ENCODE measurements at places on chromosomes 7 and 10.

GRCh38 chr10:116049158-116049973 is 223.6 kb downstream of the GFRA1 start:
- DNase-seq = no peak

- no peak for DNase-seq
Observed at GRCh38 chr10:132184816-132185593, 1.7 kb upstream of the DPYSL4 start.

DNA sequence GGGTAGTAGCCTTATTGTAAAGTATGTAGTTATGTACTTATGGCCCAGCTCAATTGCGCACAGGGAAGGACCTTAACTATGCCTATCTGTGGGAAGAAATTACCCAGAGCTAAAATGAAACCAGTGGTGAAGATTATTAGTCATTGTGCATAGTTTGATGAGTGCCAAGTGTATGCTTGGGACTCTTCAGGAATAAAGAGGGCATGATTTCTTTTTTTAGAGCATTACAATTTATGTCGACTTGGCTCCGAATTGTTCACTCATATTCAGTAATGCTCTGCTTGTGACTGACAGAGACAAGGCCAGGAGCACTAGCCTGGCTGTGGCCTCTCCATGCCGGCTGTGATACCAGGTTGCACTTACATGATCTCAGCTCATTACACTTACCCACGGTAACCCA is 269.5 kb downstream of the TRIL start:
- DNase-seq = no peak

DNA sequence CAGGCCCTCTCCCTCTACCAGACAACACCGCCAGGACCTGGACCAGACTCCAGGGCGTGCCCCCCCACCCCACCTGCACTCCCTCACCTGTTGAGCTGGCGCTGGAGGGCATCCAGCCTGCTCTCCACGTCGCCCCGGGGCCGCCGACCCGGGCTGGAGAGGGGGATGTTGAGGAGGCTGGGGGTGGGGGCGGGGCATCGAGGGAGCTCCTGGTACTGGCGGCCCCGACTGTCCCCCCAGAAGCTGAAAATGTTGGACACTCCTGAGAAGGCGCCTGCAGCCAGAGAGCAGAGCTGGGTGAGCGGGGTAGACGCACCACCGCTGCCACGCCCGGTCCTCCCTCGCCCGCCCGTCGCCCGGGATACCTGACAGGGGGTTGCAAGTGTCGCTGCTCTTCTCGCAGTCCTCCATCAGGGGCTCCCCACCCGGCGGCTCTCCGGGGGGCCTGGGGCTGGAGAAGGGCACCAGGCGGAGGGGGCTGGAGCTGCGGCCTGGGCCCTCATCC is 30.8 kb downstream of the KCNH2 start:
- no peak for DNase-seq

- DNase-seq = peak; percentile 15
Observed at GRCh38 chr7:151382079-151382885, 27.6 kb downstream of the WDR86 start.

GRCh38 chr7:130421684-130422083 is 19.1 kb downstream of the CEP41 start:
- no peak for DNase-seq

DNA sequence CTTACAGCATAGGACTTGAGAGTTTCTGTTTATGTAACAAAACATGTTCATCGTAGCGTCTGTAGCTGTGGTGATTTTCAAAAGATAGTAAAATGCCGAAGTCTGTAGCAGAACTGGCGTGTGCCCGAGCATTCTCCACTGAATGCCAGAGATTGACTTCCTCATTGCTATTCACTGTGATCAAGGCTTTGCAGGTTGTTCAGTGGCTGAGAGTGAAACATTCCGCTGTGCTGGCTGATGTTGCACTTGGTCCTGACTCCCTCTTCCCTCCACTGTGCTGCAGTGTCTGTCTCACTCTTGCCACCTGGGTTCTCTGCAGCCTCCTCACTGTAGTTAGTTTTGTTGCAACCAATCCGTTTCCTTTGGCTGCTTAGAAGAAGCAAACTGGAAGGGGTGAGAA is 37.6 kb downstream of the FHIP2A start:
- DNase-seq = no peak

DNA sequence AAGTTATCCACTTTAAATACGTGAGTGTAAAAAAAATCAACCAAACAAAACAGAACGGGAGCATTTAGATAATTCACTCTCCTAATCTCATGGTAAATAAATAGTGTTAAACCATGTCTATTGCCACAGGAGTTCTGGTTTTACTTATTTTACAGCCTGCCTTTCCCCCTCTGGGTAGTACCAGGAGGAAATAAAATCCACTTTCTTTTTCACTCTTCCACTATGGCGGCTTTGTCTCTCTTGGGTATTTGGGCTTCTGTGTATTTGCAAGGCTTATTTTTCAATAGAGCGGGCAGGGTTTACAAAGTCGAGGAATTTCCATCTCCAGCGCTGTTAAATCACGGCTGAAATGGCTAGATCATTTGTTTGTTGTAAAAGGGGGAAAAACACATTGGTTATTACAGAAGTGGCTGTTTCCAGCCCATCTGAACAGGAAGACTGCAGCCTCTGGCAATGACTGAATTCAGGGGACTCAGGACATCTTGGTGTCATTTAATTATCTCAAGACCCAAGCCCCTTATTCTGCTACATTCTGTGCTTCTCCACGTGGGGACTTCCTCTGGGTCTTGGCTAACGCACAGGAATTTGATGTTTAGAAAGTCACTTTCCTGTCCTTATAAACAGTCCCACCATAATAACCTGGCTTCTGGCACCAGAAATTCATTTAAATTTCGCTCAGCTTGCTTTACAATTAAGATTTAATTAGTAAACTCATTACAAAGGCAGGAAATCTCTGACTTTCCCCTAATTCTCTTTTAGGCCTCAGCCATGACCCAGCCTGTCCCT is 323.9 kb downstream of the GATA3 start:
- DNase-seq = no peak

- DNase-seq = peak; percentile 94
Observed at GRCh38 chr7:66920769-66921395, at the start of gene TMEM248. TSS of gene TMEM248 (plus strand) at chr7:66921225. CDS start at chr7:66941866, 20,641 bp downstream.

GRCh38 chr7:128236924-128237586 is 4.0 kb upstream of the LEP start:
- peak; percentile 7 for DNase-seq

DNA sequence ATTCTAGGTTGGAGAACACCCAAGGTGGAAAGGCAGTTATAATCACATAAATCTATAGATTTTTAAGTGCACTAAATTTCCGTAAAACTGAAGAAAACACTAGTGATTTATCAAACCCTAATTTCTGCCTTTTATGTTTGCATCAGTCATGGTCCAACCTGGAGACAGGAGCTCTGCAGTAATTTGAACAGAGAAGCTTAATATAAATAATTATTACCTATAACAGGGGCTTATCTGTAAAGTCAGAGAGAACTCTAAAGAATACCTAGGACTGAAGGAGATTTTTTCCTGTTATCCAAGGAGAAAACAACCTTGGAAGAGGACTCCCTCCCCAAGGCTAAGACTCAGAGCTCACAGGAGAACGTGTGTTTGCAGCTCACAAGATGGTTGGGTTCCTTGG is 95.1 kb downstream of the MPP7 start:
- DNase-seq = no peak

DNA sequence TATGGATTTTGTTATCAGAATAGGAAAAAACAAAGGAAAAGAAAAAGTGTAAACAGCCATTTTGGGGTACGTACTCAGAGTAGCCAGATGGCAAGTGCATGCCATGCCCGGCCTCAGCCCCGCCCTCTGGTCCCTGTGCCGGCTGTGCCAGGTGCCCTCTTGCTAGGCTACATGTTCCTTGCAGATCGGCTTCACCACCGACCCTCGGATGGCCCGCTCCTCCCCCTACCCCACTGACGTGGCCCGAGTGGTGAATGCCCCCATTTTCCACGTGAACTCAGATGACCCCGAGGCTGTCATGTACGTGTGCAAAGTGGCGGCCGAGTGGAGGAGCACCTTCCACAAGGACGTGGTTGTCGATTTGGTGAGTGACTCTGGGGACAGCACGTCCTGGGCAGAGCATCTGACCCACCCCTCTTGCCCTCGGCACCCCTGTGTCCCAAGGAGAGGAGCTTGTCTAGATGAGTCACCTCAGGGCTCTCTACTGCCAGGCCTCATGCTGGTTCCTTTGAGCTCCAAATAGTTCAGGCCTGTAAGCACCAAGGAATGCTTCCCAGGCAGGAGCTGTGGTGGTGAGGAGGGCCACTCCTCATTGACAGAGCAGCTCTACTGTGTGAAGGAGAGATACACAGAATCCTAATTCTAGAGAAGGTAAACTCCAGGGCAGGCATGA is 54.9 kb upstream of the ZMIZ2 start:
- no peak for DNase-seq

GRCh38 chr7:69412331-69413146 is 185.7 kb upstream of the AUTS2 start:
- no peak for DNase-seq

DNA sequence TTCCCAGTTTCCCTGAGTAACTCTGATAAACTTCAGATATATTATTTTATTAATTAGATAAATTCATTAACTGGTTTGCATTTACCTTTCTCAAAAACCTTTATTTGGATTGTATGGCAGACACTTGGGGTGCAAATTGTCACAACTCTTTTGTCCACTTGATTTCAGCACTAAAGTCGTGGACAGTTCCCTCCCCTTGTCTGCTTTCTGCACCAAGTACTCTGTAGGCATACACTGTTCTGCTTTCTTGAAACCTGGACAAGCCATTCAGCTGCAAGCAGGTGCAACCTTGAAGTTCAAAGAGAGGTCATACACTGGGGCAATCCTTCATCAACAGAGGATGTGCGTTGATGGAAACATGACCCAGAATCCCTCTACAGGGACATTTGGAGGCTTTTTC is 162.9 kb downstream of the ARL5B start:
- DNase-seq = no peak

DNA sequence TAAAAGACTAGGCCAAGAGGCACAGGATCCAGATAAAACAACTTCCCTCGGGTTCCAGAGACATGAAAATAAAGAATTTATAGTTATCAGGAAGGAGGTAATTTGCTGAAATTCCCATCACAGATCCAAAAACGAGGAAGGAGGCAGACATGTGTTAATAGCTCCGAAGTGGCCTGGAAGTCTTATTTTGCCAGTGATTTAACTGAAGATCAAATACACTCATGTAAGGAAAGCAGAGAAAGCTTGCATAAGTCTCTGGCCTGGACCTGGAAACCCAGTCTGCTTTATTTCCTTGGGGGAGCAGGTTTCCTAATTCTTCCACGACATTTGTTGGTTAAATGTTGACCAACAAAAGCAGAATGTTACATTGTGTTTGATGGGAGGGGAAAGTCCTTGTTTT is 498.7 kb upstream of the C7orf33 start:
- no peak for DNase-seq

- DNase-seq = no peak
Observed at GRCh38 chr7:92882760-92883159, 46.4 kb upstream of the CDK6 start.

DNA sequence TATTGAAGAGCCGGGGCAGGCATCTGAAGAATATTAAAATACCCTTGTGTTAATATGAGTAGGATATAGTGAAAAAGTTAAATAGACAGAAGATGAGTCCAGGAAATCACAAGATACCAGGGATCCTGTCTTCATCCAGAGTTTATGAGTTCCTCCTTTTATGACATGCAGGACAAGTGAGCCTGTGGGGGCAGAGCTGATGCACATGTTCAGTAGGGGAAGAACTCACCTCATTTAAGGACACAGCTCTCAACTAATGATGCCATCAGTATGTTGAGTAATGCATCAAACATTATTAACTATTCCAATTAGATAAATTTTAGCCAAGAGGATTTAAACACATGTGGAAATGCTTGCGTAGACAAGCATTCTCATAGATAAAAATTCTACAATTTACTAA is 435.8 kb upstream of the AKR1E2 start:
- no peak for DNase-seq

GRCh38 chr10:49310460-49310859 is 11.5 kb downstream of the C10orf71 start:
- peak; percentile 27 for DNase-seq

DNA sequence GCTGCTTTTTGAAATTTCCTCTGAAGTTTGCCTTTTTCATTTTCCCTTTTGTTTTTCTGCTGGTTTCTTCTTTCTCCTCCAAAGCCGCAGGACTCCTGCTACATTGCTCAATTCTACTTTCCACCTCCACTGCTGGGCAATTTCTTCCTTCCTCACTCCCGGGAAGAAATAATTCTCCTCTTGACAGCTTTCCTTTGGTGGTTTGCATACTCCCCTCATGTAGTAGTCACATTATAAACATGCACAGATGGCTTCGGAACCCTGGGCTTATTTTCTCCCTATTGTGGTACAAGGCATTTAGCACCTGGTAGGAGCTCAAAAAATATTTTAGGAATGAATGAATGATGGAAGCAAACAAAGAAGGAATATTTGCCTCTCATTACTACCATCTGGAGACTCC is 977.2 kb downstream of the LRMDA start:
- no peak for DNase-seq

DNA sequence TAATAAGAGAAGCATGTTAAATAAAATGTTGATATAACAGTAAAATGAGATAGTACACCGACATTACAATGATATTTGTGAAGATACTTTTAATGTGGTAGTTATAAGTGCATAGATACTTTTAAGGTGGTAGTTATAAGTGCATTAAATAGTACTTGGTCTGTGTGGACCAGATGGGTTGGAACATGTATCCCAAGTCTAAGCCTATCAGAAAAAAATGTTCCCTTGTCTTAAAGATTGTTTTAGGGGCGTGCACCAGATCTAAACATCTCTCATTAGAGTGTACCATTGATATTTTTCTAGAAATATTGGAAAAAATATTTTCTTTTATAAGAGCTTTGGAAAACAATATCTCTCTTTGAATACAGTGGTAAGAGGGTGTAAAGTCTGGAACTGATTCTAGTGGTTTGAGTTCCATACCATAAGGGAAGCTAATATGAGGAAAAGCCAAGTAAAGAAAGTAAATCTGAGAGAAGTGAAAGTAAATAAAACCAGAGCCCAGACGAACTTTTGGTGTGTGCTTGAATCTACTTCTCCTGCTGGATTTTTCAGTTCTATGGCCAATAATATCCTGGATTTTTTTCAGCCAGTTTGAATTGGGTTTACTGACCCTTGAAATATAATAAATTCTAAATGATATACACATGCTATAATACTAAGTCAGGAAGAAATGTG is 175.3 kb downstream of the MBL2 start:
- no peak for DNase-seq

- no peak for DNase-seq
Observed at GRCh38 chr10:132291826-132292225, 15.9 kb downstream of the STK32C start.

GRCh38 chr7:56081626-56082340 is 11.0 kb downstream of the PHKG1 start:
- DNase-seq = no peak

- DNase-seq = no peak
Observed at GRCh38 chr7:96658022-96658412, 51.6 kb downstream of the SEM1 start.

DNA sequence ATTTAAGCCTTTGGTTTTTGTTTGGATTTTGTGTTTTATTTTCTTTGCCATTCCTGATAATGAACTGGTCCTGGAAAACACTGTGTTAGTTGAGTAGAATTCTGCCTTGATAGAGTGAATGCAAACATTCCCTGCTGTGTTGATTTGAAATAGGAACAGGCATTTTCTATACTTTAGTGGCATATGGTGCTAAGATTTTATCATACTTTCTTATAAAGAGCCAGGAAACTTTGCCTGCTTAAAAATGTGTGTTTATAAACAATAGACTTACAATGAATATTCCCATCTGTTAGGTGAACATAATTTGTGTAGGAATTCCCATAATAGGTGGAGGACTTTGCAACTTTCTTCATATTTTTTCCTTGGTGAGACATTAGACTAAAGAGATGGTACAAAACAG is 333.3 kb downstream of the SDK1 start:
- no peak for DNase-seq

- no peak for DNase-seq
Observed at GRCh38 chr10:92052088-92052487, 128.5 kb downstream of the BTAF1 start.

All from activated CD4-positive, alpha-beta T cell treated with anti-CD3 and anti-CD28 coated beads, Interleukin-2, amount 50 U/mL, for 48 hours (primary cell).